Activated gamma-delta T cell treated with anti-CD3 and anti-CD28 coated beads, Interleukin-2, amount 50 U/mL, for 16 hours (primary cell): ENCODE measurements at places on chromosomes 6 and 20.

- DNase-seq: no peak
Measured at GRCh38 chr20:48825566-48825920, 2.3 kb downstream of the PREX1 start.

DNA sequence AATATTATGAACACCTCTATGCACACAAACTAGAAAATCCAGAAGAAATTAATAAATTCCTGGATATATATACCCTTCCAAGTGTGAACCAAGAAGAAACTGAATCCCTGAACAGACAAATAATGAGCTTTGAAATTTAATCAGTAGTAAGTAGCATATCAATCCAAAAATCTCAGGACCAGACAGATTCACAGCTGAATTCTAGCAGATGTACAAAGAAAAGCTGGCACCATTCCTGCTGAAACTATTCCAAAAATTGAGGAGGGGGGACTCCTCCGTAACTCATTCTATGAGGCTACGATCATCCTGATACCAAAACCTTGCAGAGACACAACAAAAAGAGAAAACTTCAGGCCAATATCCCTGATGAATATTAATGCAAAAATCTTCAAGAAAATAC lies 67.0 kb upstream of the PDE7B start:
- no peak for DNase-seq

GRCh38 chr6:41732591-41733359 lies 2.6 kb downstream of the TFEB start:
- DNase-seq: peak; percentile 56

GRCh38 chr6:10690651-10691445 lies 3.6 kb downstream of the C6orf52 start:
- DNase-seq: no peak

GRCh38 chr6:5471637-5472398 lies 210.5 kb downstream of the FARS2 start:
- no peak for DNase-seq

GRCh38 chr6:21999012-21999528 lies 297.8 kb downstream of the PRL start:
- DNase-seq: no peak

- DNase-seq: no peak
Measured at GRCh38 chr6:11973238-11973637, 38.9 kb upstream of the HIVEP1 start.

DNA sequence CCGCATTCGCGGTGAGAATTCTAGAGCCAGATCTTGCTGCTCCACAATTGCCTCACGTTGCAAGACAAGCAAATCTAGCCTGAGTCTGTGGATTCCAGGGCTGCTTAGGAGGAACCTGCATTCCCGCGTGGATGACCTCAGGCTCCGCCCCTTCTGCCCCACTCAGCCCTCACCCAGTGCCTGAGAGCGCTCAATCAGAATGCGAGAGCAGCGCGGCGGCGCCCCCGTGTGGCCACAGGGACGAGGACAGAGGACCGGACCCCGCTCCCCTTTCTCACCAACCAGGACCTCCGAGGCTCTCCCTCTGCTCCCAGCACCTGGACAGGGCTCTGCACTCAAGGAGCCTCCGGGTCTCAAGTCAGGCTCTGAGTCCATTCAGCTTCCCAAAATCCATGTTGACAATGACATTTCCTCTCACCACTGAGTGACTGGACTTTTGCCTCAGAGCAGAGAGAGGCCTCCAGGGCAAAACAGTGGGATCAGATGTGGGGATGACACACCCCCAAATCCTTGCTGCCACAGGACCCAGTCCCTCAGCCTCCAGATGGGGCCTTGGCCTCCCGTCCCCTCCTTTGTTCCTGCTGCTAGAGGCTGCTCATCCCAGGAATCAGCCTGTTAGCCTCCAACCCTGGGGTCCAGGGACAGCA lies 52.0 kb downstream of the RPP21 start:
- DNase-seq: peak; percentile 82

DNA sequence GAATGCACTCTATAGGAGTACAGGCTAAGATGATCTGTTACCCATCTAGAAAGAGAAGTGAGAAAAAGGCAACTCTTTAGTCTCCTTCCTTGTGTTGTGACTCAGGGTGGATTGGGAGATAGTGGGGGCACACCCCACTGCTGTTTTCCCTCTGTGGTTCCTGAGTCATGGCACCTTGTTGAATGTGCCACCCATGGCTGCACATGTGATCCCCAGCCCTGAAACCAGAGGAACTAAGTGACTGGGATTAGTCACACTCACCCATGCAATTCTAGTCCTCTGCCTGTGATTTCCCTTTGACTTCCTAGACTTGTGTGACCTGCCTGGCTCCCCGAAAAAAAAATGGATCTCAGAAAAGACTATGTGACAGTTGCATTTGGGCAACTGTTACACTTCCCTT lies 48.6 kb upstream of the HTR1B start:
- DNase-seq: no peak

DNA sequence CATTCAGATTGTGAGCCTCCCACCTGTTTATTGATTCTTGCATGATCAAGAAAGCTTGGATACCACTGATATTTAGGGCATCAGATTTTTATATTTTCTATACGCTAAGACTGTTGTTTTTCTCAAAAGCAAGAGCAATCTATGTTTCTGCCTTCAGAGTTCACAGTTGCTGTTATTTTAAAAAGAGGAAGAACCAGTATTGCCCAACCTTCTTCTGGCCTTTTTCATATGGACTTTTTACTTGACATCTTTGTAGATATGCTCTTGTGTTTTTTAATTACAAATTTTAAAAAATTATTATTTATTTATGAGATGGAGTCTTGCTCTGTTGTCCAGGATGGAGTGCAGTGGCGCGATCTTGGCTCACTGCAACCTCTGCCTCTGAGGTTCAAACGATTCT lies 28.9 kb downstream of the SLC17A5 start:
- no peak for DNase-seq

- DNase-seq: no peak
Measured at GRCh38 chr20:371755-372542, 8.6 kb upstream of the TRIB3 start.

DNA sequence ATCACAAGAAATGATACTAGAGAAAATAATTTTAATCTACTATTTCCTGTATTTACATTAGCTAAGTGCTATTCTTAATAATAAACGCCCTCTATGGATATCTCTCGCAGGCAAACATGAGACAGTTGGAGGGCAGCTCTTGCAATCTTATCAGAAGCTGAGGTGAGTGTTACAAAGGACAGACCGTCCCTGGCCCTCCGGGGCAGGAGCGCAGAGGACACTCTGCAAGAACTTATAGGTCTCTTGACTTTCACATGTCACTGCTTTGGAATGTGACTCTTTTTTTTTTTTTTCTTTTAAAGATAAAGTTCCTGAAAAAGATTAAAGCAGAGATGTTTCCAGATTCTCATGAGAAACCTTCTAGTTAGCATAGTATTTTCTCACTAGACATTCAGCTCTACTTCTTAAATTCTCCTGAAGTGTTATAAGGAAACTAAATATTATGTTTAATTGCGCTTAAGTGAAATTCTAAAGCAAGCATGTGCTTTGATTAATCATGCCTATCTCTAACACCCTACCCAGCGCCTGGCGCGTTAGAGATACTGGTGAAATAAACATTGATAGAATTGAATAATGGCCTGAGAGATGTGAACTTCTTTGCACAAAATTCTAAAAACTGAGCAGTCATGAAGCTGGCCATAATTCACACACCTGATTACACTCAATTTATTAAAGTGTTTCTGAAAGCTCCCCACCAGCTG lies 57.4 kb downstream of the SYTL3 start:
- no peak for DNase-seq

DNA sequence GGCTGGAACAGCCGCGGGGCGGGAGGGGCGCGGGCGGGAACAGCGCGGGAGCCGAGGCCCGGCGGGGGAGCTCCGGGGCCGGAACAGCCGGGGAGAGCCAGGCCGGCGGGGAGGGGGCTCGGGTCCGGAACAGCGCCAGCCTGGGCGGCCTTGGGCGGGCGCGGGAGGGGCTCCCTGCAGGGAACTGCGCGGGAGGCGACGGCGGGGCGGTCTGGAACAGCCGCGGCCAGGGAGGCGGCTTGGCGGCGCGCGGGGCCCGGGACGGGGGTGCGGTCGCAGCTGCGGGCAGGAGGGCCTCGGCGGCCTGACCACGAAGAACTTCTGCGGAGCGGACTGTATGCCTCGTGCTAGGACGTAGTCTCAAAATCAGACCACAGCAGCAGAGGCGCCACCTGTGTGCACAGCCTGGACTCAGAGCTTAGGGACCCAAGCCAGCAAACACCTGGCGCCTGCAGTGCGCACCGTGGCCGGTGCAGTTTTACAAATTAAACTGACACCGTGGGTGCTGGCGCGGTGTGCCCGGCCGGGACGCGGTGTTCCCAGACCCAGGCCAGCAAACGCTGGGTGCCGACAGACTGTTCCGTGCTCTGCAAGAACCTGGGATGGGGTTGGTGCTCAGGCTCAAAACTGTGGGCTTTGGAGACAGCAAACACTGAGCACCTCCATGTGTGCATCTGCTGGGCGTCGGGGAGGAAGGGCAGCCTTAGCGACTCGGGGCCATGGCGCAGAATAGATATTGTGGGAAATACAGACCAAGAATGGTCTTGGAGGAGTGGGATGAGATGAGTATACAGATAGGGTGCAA lies 572 bp downstream of the ZNF341 start:
- DNase-seq: peak; percentile 68

DNA sequence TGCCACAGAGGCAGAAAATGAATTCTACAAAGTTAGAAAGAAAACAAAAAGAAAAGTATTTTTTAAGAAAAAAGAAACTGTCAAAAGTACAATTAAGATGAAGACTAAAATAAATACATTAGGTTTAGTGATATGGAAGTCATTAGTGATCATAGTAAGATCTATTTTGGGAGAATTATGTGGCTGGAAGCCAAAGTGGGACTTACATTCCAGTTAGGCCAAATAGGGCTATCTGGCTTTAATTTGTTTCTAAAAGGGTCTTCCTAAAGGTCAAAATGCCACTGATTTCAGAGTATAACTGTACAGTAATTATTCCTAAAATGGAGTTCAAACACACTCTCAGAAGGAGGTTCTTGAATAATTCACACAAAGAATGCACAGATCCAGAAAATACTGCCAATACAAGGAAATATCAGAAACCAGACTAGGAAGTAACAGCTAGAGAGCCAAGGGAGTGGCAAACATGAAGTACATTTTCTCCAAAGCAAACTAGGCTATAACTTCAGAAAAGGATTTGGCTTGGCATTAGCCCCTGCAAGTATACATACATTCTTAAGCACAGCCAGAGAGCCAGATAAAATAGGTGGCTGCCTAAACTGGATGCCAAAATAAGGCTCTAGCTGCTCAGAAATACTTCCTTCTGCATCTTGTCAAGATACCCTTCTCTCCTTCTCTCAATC lies 45.3 kb downstream of the PDSS2 start:
- no peak for DNase-seq

- DNase-seq: no peak
Measured at GRCh38 chr20:8855315-8855714, 213.6 kb upstream of the PLCB4 start.

DNA sequence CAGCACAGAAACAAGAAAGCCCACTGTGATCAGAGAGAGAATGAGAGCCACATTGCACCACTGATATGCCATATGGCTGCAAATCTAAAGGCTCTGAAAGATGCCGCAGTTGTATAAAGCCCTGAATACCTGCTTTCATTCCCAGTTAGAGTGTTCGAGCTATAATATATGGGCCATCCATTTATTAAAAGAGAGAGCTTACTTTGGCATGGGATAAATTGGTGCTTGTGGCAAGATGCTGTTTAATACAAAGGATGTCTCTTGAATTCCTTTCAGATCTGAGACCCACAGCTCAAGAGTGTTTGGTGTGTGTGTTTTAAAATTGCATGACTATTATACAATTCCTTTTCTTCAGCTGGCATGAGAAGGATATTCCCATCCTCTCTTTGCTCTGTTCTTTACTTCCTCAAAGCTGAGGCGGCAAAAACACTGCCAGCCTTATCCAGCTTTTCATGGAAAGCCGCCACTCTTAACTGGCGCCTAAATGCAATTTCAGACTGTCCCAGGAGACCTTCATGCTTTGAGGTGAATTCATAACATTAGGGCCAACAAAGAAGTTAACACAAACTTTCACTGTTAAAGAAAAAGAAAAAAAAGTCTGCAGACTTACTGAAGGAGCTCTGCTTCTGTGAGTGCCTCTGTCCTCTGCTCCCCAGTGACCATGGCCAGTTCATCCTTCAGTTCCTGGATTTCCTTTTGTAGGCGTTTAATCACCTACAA lies 147.6 kb downstream of the KIF6 start:
- DNase-seq: no peak

DNA sequence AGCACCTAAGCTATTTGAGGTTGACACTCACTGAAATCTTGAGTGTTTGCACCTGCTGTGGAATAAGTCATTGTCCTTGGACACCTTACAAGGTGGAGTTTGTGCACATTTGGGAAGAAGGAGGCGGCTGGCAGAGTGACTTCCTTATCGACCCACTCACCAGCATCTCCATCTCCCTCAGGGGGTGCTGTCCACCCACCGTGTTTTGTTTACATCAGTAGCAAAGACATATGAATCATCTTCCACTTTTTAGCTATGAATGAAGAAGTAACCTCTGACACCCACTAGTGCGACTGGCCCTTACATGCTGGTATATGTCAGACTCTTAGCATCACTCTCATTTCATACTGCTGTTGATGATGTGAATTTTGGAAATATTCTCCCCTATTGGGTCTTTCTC lies 119.5 kb upstream of the SGK1 start:
- peak; percentile 2 for DNase-seq

- no peak for DNase-seq
Measured at GRCh38 chr6:32974016-32974333, 5.6 kb downstream of the BRD2 start.

GRCh38 chr6:43241446-43241845 lies 1.8 kb upstream of the TTBK1 start:
- DNase-seq: no peak

DNA sequence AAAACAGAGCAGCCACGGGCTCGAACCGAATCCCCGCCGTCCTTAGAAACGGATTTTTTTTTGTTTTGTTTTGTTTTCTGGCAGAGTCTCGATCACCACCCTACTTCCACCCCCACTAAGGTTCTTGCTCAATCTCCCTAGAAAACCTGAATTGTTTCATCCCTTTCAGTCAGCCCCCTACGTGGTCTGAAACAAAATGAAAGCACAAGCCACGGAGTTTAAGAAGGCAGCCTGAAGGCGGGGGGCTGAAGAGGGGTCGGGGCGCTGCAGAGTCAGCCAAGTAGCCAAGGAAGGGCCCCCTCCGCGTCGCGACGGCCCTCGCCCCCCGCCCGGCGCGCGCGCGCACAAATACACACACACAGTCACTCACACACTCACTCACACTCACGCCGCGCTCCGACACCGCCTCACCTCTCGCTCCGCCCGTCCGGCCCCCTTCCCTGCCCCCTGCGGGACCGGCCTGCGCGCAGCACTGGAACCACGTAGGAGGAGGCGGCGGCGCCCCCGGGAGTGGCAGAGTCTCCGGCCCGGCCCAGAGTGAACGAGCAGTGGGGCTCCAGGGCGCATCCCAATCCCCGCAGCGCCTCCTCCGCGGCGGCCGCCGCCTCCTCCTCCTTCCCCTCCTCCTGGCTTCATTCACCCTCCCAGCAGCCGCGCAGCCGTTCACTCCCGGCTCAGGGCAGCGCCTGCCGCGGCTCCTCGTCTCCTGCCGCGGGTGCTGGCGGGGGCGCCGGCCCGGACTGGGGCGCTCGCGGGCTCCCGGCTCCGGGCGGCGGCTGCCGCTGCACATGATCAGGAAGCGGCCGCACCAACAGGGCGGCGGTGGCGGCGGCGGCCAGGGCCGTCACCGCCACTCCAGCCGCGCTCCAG lies 1.4 kb downstream of the ATXN1 start:
- peak; percentile 69 for DNase-seq
